Fibroblast of lung (primary cell): ENCODE measurements at places on chromosomes 12 and 14. TPM values are rescaled to one million over a fixed set of nuclear protein-coding genes. Genes with fewer than 3 reads are reported as not detected.

The COQ10A gene
- 6.4 and 9.1 TPM in 2 replicates for total RNA-seq

The SLC35F4 gene
- not detected in 2 replicates for total RNA-seq

The HEBP1 gene
- total RNA-seq, result 23.6 and 33.7 TPM in 2 replicates

The EPS8 gene
- 71.4 and 108 TPM in 2 replicates for total RNA-seq

The SYNE3 gene
- total RNA-seq, result 15.9 and 24.1 TPM in 2 replicates

The HOXC10 gene
- total RNA-seq, result not detected in 2 replicates

The TAS2R31 gene
- 2.6 and 3.6 TPM in 2 replicates for total RNA-seq

The CLEC9A gene
- not detected in 2 replicates for total RNA-seq
